ENCODE measurements at places on chromosomes 7 and 10.

DNA sequence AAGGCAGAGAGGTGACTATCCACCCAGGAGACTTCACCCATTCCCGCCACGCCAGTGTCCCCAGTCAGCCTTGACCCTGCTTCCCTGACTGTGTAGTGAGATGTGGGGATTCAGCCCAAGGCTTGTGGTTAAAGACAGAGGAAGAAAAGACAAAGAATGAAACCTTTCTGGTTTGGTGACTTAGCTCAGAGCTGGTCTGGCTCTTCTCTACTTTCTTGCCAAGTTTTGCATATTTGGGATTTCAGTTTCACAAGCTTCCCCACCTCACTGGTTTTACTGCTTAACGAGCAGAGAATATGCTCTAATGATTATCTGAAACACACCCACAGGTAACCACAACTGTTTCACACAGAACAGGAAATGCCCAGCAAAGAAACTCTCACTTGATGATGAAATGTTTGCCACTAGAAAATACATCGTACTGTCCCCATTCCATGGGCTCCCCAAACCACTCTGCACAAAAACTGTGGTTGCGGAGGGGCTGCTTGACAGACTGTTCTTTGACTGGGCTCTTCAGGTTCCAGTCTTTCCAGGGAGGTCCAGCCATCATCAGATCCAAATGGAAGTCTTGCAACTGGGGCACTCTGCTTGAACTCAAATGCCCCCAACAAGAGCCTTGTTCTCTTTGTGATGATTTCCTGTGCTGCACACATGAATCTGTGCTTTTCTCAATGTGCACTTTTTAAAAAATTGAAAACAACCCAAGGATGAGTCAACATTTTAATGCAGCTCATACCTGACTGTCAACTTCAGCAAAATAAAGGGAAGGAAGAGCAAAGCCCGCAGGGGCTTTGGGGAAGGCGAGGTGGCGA is 95.5 kb downstream of the CTBP2 start:
- DNase-seq: peak; percentile 65

- DNase-seq: no peak
These were observed 68.9 kb upstream of the ADO start for GRCh38 chr10:62735464-62736167.

- DNase-seq: no peak
These were observed 56.5 kb downstream of the CCDC71L start for GRCh38 chr7:106604303-106604924.

DNA sequence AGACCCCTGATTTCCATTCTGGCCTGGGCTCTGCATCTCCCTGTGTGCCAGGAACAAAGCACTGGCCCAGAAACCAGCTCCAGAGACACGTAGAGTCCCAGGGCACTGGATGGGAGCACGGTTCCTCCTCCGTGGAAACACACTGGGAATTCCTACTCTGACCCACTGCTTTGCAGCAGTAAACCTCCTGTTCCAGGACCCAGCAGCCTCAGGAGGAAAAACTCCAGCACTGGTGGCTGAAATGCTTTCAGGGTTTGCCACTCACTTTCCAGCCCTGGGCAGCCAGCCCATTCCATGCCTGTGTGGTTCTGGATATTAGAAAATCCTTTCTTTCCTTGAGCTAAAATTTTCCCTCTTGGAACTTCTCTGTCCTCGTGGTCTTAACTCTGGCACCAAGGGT is 58.0 kb downstream of the FAM171A1 start:
- DNase-seq: peak; percentile 73

- DNase-seq: no peak
These were observed 230.8 kb upstream of the GHITM start for GRCh38 chr10:83908506-83908905.

DNA sequence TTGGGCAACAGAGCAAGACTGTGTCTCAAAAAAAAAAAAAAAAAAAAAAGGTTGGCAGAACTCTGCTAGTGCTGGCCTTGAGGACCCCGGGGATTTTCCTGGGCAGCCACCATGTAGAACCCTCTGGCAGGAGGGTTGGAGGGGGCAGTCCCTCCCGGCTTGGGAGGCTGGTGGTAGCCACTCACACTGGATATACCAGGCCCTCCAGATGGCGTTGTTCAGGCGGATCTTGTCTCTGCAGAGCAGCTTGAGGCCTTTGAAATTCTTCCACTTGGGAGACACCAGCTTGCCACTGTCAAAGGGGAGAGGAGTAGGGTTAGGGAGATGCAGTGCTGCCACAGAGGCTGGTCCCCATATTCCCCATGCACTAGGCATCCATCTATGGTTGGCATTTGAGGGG is 8.4 kb downstream of the MLXIPL start:
- no peak for DNase-seq

DNA sequence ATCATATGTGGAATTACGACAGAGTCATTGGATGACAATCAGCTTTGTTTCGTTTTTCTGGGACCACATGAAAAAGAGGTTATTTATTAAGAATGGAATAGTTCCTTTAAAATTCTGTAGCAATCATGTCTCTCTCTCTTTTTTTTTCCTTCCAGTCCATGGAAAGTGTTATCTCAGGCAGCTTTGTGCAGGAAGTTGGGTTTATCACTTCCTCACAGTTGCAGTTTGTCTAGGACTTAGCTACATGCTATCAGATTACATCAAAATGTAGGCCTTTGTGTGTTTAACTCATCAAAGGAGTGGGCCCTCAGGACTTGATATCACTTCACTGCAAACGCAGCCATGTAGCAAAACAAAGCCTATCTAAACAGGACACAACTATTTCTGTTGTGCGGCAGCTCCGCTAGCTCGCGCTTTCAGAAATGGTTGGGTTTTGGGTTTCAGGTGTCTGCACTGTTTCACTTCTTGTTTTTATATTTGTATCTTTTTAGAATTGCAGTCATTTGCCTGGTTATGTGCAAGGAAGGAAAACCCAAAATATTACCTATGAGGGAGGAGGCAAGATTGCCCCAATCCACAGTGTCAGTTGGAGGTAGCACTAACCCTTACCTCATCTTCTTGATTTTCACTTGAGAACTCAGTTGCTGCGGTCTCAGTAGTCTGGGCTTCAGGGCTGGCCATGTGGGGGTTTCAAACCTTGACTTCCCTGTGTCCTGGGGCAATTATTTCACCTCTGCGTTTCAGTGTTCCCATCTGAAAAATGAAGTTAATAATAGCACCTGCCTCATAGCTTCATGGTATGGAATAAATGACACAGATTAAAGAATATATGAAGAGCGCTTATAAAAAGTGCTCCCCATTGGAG is 66.7 kb downstream of the HHEX start:
- peak; percentile 44 for DNase-seq

DNA sequence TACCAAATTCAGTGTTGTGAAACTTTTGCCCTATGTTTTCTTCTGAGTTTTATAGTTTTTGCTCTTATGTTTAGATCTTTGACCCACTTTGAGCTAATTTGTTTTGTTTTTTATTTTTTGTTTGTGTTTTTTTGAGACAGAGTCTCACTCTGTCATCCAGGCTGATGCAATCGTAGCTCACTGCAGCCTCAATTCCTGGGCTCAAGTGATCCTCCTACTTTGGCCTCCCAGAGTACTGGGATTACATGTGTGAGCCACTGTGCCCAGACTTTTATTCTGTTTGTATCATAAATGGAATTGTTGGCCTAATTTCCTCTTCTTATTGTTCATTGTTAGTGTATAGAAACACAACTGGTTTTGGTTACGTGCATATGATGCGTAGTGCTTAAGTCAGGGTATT is 43.2 kb upstream of the ZMIZ2 start:
- DNase-seq: no peak

- DNase-seq: no peak
These were observed 81.1 kb downstream of the SVIL start for GRCh38 chr10:29553544-29554250.

DNA sequence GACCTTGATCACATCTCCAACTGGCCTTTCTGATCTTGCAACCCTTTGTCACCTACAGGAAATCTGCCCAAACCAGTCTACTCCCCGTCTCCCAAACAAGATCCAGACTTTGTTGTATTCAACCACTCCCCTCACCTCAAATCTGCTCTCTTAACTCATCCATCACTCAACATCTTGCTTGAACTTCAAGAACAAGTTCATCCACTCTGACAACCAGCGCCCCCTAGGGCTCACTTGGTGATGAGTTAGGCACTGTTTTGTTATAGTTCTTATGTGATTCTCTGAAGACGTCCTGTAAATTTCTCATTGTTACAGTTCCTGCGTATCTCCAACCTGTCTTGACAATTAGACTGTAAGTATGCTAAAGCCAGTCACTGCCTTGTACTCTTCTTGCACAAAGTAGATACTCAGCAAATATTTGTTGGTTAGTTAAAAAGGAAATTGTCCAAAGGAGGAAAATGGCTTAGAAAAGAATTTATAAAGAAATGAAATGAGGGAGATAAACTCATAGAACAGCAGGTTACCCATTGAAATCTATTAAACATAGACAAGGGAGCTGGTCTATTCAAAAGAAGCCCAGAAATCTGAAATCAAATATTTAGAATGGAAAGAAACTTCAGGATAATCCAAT is 5.3 kb downstream of the FRMD4A start:
- DNase-seq: no peak

GRCh38 chr7:112383671-112384417 is 66.4 kb upstream of the IFRD1 start:
- peak; percentile 42 for DNase-seq

DNA sequence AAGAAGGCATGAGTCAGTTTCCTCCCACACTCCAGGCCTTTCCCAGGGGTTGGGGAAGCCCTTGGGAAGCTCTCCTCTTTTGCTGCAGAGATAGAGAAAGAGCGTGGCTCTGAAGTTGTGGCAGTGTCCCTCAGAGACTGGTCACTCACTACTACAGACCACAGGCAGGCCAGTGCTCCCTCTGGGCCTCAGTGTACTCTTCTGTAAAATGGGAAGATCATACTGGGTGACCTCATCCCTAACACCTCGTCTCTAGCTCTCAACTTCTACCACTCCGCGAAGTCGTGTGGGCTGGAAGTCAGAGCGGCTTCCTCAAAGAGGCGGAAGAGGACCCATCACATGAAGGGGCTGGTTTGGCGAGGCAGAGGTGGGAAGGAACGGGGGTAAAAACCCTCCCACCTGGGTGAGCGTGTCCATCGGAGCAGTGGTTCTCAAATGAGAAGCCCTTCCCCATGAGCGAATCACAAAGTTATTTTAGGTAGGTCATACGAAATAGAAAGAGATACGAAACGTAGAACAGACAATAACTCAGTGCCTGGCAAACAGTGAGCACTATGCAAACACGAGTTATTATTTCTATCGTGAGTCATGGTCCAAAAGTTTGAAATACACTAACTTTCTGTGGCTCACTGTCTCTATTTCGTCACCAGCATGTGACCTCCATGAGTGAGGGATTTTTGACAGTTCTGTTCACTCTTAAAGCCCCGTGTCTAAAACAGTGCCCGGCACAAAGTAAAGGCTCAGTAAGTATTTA is 32.7 kb downstream of the PRKAG2 start:
- DNase-seq: no peak

GRCh38 chr7:127708788-127709187 is 56.8 kb downstream of the SND1 start:
- DNase-seq: peak; percentile 95

GRCh38 chr7:105715528-105715927 is 134.2 kb upstream of the EFCAB10 start:
- no peak for DNase-seq

GRCh38 chr10:62072901-62073300 is 171.4 kb downstream of the ARID5B start:
- no peak for DNase-seq

GRCh38 chr7:218316-218715 is 25.9 kb downstream of the FAM20C start:
- DNase-seq: no peak

DNA sequence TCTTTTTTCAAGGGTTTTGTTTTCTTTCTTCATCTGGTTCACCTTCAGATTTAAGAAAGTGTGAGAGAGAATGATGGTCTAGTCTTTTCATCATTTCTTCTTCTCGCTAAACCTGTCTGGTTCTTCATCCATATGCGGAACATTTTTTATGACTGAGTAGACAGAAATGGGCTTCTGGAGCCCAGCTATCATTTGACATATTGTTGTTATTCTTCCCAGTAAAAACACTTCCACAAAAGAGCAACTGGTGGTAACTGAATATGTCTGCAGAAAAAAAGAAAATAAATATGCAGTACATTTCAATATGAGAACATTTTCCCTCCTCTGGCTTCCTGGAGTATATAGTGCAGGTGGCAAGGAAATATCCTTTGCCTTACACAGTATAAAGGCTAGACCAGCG is 209.5 kb downstream of the JCAD start:
- DNase-seq: no peak

DNA sequence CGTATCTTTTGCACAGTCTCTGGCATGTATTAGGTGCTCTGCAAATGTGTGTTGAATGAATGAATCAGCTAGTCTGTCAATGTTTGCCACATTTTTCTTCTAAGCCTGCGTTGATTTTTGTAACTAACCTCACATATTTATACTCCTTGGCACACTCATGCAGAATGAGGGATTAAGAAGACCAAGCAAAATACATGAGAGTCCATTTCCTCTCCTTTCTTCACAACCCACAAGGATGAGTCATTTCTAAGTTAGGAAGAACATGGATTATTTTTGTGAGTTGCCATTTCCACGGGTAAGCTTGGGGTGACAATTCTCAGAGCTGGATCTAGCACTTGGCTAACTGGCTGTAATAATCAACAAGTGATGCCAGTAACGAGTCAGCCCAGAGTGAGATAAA is 158.8 kb downstream of the TWIST1 start:
- no peak for DNase-seq

DNA sequence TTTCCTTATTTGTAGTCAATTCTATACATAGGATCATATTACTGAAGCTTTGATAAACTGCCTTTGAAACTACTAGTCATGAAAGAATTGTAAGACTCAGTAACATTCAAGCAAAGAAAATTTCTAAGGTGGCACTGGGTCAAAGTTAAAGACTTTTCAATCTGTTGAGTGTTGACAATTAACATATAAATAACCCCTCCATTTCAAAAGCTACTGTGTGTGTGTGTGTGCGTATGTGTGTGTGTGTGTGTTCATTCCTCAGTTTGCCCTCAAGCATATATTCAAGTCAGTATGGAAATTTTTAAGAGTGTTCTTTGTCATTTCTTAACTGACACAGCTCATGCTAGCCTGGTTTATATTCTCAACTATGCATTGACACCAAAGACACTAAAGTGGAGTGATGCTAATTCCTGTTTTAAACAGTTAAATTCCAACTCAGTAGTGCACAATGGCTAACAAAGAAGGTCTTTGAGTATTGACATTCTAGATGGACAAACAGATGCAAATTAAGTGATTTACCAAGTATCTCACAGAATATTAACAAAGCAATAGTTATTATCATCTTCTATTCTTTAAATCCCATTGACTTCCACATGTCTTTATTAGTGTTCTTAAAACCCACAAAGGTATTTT is 314.8 kb upstream of the GRM3 start:
- peak; percentile 36 for DNase-seq
